Activated T-cell treated with anti-CD3 and anti-CD28 coated beads, Interleukin-2, amount 50 U/mL, for 1 hour (primary cell): ENCODE measurements at places on chromosomes 6 and 20.
A peak's percentile ranks its signal among the peaks of the same experiment; 100 is the strongest.

GRCh38 chr20:46117704-46118467 is at the start of gene CD40:
Gene CD40, plus strand, starts transcription at chr20:46118314. Its CDS starts 30 bp downstream, at chr20:46118344.
- DNase-seq, result peak; percentile 78

DNA sequence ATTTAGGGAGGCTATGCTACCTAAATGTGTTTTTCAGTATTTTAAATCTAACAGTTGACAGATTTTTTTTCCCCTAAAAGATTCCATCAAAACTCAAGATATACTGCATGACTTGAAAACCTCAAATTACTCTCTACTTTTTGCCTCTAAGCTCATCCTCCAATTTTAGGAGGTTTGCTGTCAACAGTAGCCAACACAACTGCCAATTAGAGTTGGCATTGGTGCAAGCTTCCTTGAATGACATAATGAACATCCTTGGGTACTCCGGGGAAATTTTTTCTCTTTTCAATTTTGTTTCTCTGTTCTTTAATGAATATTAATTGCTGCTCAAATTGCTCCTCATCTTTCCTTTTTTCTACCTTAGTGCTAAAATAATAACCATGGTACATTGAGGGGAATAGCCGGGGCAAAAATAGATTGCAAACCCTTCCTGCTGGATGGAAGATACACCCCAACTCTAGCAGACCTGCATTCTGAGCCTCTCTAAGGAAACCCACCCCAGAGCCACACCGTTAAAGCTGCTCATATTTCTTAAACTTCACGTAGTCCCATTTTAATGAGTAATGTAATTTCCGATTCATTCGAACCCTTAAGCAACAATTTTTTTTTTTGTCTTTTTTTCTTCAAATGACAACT is 34.3 kb downstream of the SLC22A23 start:
- no peak for DNase-seq

GRCh38 chr6:140874066-140874465 is 1258.7 kb upstream of the GJE1 start:
- no peak for DNase-seq

DNA sequence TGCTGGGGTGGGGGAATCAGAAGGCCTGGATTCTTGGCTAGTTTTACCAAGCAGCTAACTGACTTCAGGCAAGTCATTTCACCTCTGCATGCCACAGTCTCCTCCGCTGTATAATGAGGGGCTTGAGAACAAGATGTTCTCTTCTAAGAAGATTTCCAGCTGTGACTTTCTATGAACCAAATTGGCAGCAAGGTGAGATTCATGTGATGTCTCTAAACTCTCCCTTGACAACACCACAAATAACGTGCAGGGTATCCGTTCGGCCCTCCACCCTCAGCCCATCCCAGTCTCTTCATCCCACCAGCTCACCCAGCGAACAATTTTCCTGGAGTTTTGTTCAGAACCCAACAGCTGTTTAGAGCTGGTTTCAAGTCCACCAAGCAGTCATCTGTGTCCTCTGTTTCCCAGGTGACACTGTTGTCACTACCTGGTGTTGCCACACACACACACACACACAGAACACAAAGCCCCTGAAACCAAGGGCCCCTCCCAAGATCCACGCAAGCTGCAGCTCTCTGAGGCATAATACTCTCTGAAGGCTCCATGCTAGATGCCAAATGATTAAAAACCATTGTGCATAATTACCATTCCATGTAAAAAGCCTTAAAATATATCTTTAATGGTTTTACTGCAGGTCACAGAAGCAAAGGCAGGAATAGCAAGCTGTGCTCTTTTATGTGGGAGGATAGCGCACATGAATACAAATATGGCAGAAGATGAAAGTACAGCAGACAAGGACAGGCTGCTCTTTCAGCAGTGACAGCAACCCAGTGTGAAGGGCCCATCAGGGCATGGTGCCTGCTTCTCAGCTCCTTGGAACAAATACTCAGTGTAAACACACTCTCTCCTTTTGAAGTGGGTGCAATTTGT is 48.2 kb downstream of the ARHGAP18 start:
- DNase-seq, result no peak

DNA sequence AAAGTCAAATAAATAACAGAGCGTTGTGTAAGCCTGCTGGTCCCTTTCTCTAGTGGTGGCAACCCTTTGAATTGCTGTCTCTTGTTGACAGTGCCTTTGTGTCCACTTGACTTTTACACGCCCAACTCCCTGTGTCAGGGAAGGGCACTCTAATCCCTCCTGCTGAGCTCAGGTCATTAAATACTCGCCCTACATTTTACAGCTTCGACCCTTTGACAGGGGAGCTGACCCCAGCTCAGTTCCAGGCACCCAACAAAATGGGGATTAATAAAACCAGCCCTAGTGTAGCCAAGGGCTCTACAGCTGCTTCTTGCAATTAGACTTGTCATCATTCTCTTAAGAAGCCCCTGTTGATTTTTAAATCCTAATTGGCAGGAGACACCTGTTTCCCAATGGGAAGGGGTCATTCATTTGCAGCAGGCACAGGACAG is 308.2 kb downstream of the EYA4 start:
- DNase-seq, result no peak

- no peak for DNase-seq
These were observed 41.0 kb upstream of the MRPS18A start for GRCh38 chr6:43728586-43728985.
